H1 (cell line): ENCODE measurements at places on chromosomes 5 and 9. TPM values are rescaled to one million over a fixed set of nuclear protein-coding genes. Genes with fewer than 3 reads are reported as not detected.

GRCh38 chr5:138966236-138966985 lies 91.3 kb upstream of the LRRTM2 start:
- H3K4me1 ChIP-seq: no peaks in the 10 kb centered on the region; the same call in none of the 2 replicates
- DNase-seq: no peak
- no peak overlapping the region for H3K4me3 ChIP-seq
- H3K36me3 ChIP-seq: no peaks in the 10 kb centered on the region

GRCh38 chr9:99825172-99826046 lies 3.7 kb downstream of the NR4A3 start:
- DNase-seq: no peak
- H3K4me1 ChIP-seq: peaks cover 21% of the 10 kb centered on the region
- H3K36me3 ChIP-seq: no peaks in the 10 kb centered on the region
- peak overlapping the region; percentile 58 for H3K4me3 ChIP-seq

- H3K4me3 ChIP-seq: no peak overlapping the region
- peaks cover 1% of the 10 kb centered on the region; the same call in 1 of the 2 replicates for H3K36me3 ChIP-seq
- no peak for DNase-seq
- peaks cover 2% of the 10 kb centered on the region for H3K4me1 ChIP-seq
- H3K27me3 ChIP-seq: no peaks in the 10 kb centered on the region
Measured at GRCh38 chr5:98798371-98798770, 24.9 kb downstream of the RGMB start.

- H3K36me3 ChIP-seq: peaks cover 26% of the 10 kb centered on the region
- no peaks in the 10 kb centered on the region for H3K4me1 ChIP-seq
- H3K27me3 ChIP-seq: no peaks in the 10 kb centered on the region
- DNase-seq: no peak
- H3K27ac ChIP-seq: no peak overlapping the region
- H3K4me3 ChIP-seq: no peak overlapping the region
Measured at GRCh38 chr5:14407746-14408175, 173.8 kb upstream of the OTULINL start.

DNA sequence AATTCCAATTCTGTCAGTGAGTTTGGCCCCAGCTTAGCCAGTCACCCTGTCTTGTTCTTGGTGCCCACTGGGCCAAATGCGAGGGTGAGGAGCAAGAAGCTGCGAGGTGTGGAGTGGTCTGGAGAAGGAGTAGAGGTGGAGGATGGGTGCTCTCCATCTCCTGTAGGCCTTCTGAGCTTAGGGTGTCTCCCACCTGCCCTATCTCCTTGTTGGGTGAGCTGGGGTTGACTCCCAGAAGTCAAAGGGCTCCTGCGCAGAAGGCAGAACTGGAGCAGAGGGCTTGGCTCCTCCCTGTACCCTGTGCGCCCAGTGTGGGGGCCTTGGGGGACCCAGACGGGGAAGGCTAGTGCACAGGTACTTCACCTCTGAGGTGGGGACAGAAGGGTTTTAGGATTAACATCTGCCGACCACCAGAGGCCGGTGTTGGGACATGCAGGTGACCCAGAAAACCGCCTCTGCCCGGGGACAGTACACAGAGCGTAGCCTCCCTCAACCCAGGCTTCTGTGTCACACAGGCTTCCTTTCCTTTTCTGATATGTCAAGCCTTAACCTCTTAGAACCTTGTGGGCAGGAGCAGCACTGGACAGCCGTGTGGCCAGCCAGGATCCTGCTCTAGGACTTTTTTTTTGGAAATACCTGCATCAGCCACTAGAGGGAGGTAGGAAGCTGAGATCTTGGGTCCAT lies 16.9 kb downstream of the IL5 start:
- peak overlapping the region; percentile 33; the same call in 1 of the 2 replicates for H3K4me3 ChIP-seq
- peak; percentile 74 for DNase-seq
- no peaks in the 10 kb centered on the region for H3K4me1 ChIP-seq
- H3K36me3 ChIP-seq: no peaks in the 10 kb centered on the region
- H3K27ac ChIP-seq: no peak overlapping the region

- H3K36me3 ChIP-seq: no peaks in the 10 kb centered on the region
- H3K4me3 ChIP-seq: no peak overlapping the region
- DNase-seq: no peak
- H3K27ac ChIP-seq: no peak overlapping the region
Measured at GRCh38 chr5:79075646-79076426, 6.3 kb downstream of the BHMT2 start.

DNA sequence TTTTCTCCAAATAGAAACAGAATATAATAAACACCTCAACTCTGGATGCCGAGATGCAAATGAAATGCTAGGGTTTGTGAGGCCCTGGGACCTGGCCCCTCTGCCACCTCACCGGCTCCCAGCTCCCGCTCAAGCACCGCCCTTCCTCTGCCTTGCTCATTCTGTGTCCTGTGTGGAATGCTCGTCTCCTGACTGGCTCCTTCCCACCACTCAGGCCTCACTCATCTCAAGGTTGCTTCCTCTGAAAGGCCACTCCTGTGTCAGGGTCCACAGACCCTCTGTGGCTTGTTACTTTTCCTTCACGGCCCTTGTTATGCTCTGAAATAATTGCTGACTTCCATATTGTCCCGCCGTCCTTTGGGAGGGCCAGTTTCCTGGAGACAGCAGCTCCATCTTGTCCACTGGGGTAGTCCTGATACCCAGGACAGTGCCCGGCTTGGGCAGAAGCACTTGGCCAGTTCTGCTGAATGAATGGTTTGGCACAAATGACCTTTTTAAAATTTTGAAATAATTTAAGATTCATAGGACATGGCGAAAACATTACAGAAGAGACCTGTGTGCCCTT lies 15.4 kb downstream of the RNF44 start:
- H3K4me1 ChIP-seq: no peaks in the 10 kb centered on the region
- H3K27ac ChIP-seq: no peak overlapping the region
- DNase-seq: no peak
- H3K4me3 ChIP-seq: no peak overlapping the region

- H3K27me3 ChIP-seq: no peaks in the 10 kb centered on the region
- no peaks in the 10 kb centered on the region for H3K36me3 ChIP-seq
- no peak overlapping the region for H3K4me3 ChIP-seq
- no peak overlapping the region for H3K27ac ChIP-seq
Measured at GRCh38 chr9:134223591-134224122, 59.3 kb upstream of the RNU6ATAC start.

DNA sequence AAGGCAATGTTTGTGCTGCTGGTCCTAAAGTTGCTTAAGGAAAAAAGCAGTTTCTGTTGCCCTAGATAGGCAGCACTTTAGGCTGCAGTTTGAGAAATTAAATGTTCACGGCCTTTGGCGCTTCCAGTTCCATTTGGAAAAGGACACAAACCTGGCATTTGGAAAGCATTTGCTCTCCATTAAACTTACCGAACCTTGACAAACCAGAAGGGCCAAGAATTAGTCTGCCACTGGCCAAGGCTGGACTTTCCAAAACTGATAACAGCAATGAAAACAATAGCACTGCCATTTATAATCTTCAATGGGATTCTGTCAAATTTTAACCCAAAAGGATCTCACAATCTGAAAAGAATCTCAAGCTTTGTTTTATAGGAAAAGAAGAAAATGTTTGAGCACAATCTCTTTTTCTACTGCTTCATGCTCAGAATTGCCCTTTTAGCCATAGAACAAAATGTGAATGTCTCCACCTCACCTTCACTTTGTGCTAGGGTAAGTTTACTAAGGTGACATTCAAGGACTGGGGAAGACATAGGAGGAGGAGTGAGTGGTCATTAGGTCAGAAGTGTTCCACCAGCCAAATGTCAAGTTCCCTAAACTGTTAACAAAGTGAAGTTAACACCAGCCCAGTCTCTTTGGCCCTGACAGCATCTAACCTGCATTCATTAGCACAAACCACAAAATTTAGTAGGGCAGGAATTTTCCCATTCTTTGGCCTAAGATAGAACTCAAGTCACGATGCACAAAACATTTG lies 583.4 kb upstream of the DMAC1 start:
- DNase-seq: no peak
- H3K36me3 ChIP-seq: no peaks in the 10 kb centered on the region
- no peak overlapping the region for H3K4me3 ChIP-seq
- H3K27me3 ChIP-seq: no peaks in the 10 kb centered on the region

Gene BSPRY
- 5.5 and 6.5 TPM in 2 replicates for total RNA-seq

Gene FBXL7
- 17.8 and 19.1 TPM in 2 replicates for total RNA-seq

Gene IQGAP2
- total RNA-seq: 57.7 and 66.0 TPM in 2 replicates

Gene TEX53
- not detected in 2 replicates for total RNA-seq
